ENCODE measurements at places on chromosomes 13 and 19. TPM values are rescaled to one million over a fixed set of nuclear protein-coding genes. Genes with fewer than 3 reads are reported as not detected.
A peak's percentile ranks its signal among the peaks of the same experiment; 100 is the strongest.

- peak; percentile 49 for DNase-seq
Observed at GRCh38 chr19:41575998-41576397, at the start of gene CEACAM21. CEACAM21 (plus strand) TSS chr19:41576166; CDS start chr19:41576275, 109 bp downstream.

GRCh38 chr13:32904266-32904665, 112.0 kb upstream of the KL start:
- no peak for DNase-seq

DNA sequence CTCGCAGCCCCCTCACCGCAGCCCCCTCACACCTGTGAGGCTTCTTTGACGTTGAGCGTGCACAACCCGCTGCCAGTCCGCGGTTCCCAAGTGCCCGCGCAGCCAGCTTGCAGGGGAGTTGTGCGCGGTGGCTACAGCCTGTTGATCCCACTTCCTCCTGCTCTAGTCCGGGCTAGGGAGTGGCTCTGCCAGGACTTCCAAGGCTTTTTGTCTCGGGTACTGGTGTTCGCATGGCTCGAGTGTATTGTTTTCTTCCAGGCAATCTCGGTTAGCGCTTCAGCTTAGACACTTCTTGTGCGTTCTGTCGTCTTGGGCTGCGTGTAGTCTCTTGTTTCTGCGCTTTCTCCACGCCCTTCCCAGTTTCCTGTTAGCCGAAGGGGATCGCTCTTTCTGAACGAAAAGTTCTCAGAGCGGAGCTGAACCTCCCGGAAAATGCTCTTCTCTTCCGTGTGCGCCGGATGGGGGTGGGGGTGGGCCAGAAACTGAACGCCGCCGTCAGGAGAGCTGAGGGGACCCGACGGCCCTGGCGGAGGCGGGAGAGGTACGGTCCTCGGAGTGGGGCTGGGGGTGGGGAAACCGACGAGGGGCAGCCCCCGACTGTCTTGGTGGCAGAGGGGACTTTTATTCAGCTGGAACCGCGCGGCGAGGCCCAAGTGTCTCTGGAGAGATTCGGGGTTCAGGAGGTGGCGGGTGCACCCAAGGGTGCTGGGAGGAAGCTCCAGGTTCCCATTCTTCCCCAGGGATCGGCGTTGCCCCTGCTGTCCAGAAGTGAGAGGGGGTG, 697 bp upstream of the DGKH start:
- peak; percentile 51 for DNase-seq

Gene MBD3L2B
- not detected for total RNA-seq

Gene FCGBP
- total RNA-seq, result 4,969 TPM

DNA sequence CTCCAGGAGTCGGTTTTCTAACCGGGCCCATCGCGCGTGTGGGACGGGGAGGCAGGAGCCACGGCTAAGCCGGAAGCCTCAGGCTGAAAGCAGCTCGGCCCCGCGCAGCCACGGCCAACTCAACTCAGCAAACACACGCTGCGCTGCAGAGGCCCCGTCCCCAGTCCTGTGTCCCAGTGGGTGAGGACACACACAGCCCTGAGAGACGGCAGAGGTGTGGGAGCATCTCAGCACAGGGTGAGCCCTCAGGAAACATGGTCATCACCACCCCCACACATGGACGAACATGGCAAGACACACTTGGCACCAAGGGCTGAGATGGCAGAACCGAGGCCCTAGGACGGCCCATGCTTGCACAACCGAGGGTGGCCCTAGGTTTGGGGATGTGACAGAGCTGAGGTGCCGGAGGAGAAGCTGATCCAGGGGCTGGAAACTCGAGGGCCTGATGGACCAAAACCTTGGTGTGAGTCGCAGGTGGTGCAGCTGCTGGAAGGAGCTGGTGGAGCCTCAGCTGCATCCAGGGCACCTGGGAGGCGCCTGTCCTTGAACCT, 29.0 kb upstream of the C13orf46 start:
- DNase-seq, result no peak

Gene KIR2DL4
- total RNA-seq, result not detected

- no peak for DNase-seq
Observed at GRCh38 chr19:28632371-28633080, 580.4 kb downstream of the UQCRFS1 start.

DNA sequence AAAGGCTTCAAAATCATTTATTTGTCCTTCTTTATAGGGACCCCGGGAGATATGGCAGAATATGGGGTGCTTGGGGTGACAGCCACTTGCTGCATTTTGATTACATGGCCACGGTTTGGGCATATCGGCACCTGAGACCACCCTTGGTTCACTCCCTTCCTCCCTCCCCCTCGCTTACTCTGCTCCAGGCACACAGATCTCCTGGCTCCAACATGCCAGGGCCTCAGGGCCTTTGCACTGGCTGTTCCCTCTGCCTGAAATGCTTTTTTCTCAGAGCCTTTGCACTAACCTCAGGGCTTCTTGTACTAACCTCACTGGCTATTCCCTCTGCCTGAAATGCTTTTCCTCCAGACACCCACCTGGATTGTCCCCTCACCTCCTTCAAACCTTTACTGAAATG, 23.8 kb downstream of the VAV1 start:
- DNase-seq, result no peak

Gene CPAMD8
- 2.9 TPM for total RNA-seq

DNA sequence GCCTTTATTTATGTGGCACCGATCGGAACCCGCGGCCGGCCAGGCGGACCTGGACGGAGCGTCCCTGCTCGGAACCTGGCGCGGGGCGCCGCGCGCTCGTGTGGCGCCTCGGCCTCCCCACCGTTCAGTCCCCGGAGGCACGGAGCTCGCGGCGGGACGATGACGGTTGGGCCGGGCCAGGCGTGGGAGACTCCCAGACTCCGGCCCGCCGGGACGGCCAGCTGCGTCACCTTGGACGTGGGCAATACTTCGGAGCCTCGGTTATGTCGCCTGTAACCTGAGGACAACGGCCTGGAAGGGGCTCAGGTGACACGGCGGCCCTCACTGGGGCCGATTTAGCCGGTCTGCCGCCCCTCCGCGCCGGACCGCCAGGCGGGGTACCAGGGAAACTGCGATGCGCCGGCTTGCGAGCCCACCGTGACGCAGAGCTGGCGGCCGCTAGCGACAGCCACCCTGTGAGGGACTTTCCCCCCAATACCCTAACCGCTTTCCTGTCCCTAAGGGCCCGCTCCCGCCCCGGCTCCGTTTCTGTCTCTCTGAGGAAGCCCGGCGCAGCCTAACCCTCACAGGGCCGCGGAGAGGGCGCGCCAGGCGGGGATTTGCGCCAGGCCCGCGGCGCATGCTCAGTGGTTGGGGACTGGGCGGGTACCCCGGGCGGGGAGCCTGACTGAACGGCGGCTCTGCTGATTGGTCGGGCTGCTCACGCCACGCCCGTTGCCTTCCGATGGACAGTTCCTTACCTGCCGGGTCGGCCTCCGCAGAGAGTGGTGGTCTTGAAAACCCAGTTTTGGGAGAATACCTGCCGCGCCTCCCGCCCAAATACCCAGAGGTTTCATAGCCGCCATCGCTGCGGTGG, 109.5 kb upstream of the DOCK9 start:
- DNase-seq, result peak; percentile 90

- no peak for DNase-seq
Observed at GRCh38 chr19:51462276-51462675, 4.0 kb upstream of the SIGLEC8 start.

DNA sequence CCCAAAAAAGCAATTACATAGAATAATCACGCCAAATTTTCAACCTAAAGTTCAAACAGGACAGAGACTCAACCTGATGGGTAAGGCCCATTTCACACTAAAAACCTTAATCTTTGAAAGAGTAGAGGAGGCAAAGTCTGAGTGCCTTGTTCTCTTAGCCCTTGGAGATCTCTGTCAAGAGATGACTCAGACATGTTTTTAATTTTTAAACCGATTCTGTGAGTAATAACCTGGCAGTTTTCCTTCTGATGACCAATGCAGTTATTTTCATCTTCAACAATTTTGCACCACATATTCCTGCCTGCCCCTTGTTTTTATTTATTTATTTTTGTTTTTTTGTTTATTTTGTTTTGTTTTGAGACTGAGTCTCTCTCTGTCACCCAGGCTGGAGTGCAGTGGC, 11.5 kb upstream of the TNFSF9 start:
- no peak for DNase-seq

- DNase-seq, result no peak
Observed at GRCh38 chr13:47109028-47109427, 212.2 kb upstream of the HTR2A start.

GRCh38 chr13:66353664-66354063, 876.5 kb downstream of the PCDH9 start:
- DNase-seq, result no peak

GRCh38 chr13:66536746-66537145, 693.4 kb downstream of the PCDH9 start:
- no peak for DNase-seq

Data from mucosa of gallbladder (tissue), 1 donor.